ENCODE measurements at places on chromosomes 7 and 10.

DNA sequence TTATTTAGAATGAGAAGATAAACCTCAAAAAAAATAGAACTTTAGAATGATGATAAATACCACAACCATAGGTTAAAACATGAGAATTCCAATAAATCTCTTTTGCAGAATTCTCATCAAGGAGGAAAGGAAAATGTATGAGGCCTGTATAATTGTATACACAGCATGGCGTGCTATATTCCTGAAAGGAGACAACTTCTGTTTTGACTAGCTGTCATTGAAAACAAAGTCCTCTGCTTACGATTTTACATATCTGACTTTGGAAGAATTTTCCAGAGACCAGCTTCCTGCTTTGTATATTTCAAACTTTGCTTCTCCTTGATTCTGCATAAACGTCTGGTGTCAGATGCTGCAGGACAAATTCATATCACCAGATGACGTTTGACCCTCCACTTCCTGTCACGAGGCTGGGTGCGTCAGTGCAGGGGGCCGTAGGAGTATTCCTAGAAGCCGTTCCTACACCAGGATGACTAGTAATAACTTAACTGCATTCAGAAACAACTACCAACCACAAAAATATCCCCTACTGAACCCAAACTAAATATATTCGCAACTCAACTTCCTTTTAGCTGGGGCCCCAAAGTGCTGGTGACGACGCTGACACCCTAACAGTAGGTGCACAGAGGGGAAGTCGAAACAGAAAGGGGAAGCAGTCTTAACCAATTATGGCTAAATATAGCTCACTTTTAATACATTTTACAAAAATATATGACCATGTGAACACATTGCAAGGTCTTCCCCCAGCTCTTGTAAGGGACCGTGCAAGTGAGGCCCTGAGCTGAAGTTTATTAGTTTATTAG, 178.6 kb upstream of the INHBA start:
- no peak for DNase-seq

DNA sequence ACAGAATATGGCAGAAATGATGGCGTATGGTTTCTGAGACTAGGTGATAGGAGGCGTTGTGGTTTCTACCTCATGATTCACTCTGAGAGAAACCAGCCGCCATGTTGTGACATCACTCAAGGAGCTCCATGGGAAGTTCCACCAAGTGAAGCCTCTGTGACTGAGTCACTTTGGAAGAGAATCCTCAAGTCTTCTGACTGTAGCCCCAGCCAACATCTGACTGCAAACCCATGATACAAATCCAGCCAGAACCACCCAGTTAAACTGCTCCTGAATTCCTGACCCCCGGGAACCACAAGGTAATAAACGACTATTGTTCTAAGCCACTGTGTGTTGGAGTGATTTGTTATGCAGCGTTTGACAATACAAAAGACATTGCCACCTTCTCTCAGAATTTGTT, 91.1 kb upstream of the CARD11 start:
- no peak for DNase-seq

GRCh38 chr7:87151002-87151728, 1.1 kb upstream of the DMTF1 start:
- no peak for DNase-seq

DNA sequence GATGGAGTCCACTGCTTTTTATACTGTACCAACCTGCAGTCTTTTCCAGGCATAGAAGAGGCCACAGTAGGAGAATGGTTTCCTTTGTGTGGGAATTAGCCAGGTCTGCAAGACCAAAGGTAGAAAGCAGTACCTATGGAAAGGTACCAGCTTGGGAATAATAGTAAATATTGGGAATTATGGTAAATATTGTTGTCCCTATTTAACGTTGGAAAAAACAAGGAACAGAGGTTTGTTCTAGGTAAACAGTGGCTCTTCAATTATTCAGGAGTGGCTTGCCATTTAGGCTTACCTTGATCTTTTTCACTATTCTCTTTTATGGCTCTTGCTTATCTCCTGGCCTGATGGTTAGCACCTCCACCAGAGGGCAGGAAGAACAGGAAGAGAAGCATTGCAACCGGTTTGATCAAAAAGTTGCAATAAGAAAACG, 43.9 kb upstream of the GSAP start:
- no peak for DNase-seq

- peak; percentile 70 for DNase-seq
Measured at GRCh38 chr10:109726473-109726872, 196.8 kb downstream of the XPNPEP1 start.

DNA sequence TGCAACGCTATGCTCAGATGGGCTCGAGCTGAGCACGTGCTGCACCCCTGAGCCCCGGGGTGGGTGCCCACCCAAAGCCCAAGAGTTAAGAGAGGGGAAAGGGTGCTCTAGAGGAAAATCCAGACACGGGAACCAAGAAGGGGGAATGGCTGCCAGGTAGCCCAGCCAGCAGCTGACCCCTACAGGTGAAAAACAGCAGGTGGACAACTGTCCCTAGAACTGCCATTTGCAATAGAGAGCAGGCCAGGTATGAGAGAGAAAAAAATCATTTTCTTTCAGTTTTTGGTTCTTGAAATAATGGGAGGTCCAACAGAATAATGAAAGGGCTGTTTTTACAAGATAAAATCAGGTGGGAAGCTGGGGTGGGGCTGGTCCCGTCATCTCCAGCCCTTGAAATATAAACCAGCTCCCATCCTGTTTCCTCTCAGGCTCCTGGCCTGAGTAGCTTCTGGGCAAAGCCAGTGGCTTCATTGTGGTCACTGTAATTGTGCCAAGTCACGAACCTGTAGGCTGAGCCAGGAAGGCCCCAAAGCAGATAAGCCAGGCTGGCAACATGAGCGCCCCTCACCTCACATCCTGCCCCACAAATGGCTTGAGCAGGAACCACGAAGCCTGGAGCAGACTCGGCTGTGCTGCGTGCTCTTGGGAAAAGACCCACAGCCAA, 257.8 kb downstream of the SNX10 start:
- DNase-seq: no peak

DNA sequence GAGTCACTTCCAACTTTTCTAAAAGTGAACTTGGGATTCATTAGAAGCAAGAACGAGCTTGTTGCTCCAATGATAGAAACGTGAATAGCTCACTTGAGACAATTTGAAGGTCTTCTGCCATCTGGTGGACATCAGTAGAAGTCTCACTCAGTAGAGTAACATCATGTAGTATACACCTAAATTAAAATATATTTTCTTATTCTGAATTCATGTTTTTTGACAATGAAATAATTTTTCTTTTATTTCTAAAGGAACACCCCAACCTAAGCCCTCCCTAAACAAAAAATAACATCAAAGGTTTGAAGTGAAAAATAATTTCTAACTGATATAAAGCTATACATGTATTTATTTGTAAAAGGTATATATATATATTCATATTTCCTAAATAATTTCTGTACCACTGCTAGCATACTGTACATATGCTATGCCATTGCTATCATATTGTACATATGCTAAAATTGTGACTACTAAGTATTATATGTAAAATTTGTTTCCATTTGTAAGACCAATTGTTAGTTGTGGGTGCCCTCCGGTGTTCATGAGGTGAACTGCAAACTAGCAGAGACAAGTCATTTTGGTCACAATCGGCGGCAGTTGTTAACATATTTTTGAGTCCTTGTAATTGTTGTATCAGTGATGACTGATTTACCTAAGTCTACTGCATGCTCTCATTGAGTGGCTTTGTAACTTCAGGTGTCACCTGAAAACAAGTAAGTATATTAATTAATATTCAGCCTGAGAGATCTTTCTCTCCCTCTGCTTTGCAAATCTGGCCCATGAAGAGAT, 121.9 kb downstream of the PTPRZ1 start:
- no peak for DNase-seq

DNA sequence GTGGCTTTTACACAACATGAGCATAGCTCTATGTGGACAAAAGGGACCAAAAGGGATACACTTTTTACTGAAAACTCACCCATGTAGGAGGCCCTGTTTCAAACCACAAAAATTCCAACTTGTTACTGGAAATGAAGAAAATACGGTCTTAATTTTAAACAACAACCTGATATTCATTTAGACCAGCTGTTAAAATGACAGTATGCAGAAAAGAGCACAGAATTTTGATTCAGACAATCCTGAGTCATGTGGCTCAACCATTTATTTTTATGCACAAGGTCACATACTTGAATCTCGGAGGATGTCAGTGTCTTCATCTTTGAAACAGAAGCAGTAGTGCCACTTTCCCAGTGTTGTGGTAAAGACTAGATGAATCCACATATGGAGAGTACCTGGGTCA, 426.5 kb upstream of the NFE2L3 start:
- DNase-seq: no peak

DNA sequence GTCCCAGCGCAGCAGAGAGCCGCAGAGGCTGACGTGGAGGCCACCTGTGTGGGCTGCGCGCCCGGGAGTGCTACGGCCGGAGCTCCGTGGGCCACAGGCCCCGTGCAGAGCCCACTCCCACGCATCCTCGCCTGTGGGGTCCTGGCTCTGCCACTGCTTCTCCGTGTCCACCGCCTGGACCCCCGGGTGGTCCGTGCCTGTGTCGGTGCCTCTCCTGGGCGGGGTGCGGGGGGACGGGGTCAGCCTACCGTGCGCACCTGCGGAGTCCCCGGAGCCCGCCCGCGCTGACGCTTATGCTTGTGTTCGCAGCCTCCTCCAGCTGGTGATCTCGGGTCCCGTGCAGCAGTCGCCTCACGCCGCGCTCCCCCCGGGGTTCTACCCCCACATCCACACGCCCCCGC, 7.8 kb upstream of the ZNF853 start:
- DNase-seq: no peak

GRCh38 chr7:137753948-137754851, 92.6 kb downstream of the DGKI start:
- no peak for DNase-seq

- DNase-seq: no peak
Measured at GRCh38 chr10:22367471-22367870, 22.2 kb downstream of the SPAG6 start.

GRCh38 chr7:99099499-99100077, 44.3 kb downstream of the SMURF1 start:
- no peak for DNase-seq

DNA sequence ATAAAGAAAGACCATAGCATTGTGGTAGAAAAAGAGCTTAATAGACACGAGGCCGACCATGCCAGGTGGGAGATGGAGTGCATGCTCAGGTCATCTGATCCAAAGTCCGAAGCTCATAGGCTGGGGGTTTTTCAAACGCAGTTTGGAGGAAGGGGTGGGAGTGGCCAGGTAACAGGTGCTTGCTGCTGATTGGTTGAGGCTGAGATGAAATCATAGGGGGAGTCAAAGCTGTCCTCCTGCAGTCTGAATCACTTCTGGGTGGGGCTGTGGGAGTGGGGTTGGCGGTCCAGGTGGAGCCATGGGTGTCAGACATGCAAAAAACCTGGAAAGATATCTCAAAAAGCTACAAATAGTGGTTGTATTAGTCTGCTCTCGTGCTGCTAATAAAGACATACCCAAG, 2.8 kb upstream of the ERCC6 start:
- DNase-seq: peak; percentile 15

- DNase-seq: no peak
Measured at GRCh38 chr10:89534826-89535166, 598 bp downstream of the SLC16A12 start.

GRCh38 chr7:56079450-56080185, 13.1 kb downstream of the PHKG1 start:
- DNase-seq: no peak

GRCh38 chr10:86136934-86137333, 229.7 kb downstream of the GRID1 start:
- no peak for DNase-seq

DNA sequence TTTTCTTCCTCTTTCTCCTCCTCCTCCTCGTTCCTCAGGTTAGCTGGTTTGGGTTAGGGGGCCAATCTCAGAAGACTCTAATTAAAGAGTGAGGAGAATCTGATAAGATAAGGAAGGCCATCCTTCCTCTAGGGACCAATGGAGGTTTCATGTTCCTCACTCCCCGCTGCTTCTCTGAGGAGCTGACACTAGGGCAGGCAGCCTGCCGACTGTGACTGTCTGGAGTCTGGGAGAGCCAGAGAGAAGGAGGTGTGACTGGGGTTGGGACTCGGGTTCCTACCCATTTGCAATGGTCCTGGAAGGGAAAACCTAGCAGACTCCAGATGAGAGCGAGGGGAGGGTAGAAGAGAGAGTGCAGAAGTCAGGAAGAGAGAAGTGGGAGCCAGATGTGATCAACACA, 15.3 kb downstream of the PAX2 start:
- DNase-seq: no peak

DNA sequence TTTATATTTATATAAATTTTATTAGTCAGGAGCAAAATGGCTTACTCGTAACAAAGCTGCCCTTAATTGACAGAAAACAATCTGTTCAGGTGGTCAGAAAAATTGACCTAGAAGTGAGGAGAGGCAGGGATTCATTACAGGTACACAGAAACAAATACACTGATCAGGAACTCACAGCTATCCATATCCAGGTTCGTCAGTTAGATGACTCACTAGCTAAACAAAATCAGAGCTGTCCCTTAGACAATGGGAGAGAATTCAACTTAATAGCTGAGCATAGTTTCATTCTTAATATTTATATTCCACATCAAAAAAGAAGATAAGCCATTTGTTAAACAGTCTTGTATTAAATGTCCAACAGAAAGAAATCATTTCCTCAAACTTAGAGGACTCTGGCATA, 41.7 kb downstream of the HYCC1 start:
- no peak for DNase-seq

- DNase-seq: no peak
Measured at GRCh38 chr10:57894361-57894760, 373.3 kb downstream of the IPMK start.

DNA sequence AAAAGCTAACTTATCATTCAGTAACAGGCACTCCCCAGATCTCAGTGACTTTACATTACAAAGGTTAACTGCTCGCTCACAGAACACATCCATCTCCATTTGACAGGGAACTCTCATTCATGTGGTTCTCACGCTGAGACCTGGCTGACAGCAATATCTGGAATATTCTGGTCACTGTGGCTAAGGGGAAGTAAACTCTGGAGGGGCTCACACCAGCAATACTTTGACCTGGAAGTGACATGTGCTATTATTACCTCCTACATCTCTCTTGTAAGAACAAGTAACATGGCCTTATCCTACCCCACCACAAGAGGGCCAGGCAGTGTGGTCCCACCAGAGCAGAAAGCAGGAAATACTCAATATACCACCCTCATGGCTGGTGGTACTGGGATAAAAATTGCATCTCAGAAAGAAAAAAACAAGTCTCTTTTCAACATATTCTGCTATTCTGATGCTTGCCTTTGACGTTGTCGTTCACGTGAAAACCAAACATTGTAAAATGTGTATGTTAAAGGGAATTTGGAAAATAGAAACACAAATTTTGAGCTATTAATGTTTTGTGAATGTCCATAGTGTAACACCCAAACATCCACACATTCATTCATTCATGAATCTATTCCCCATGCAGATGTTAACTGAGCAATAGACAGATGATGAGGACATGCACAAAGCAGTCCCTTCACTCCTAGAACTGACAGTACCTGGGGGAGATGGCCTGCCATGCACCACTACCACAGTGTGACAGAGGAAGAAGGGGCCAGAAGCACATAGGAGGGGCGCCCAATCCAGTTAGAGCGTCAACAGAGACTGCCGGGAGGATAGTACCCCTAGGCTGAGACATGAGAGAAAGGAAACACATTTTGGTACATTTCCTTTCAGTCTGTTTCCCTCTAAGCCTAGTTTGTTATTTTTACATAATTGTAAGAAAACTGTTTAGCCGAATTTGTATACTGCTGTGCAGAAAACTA, 166.0 kb upstream of the SP4 start:
- DNase-seq: no peak

Measured in type B pancreatic cell (in vitro differentiated cells).